ENCODE measurements at places on chromosomes 13 and 19. TPM values are rescaled to one million over a fixed set of nuclear protein-coding genes. Genes with fewer than 3 reads are reported as not detected.

The IGFL3 gene
- polyA plus RNA-seq = not detected

The ZNF429 gene
- polyA plus RNA-seq = 5.6 TPM

The NLRP9 gene
- not detected for polyA plus RNA-seq

The SLC46A3 gene
- polyA plus RNA-seq = 2.0 TPM

The ZNF726 gene
- polyA plus RNA-seq = 4.3 TPM

The OR7E24 gene
- not detected for polyA plus RNA-seq

The ZNF443 gene
- polyA plus RNA-seq = 1.5 TPM

The TGFBR3L gene
- polyA plus RNA-seq = 0.87 TPM

The KLK2 gene
- polyA plus RNA-seq = 0.15 TPM

The PSG7 gene
- polyA plus RNA-seq = 0.05 TPM

The CPB2 gene
- not detected for polyA plus RNA-seq

The ZFR2 gene
- 0.18 TPM for polyA plus RNA-seq

The WDR88 gene
- 0.03 TPM for polyA plus RNA-seq

The ZNF681 gene
- 0.38 TPM for polyA plus RNA-seq

The GAPDHS gene
- polyA plus RNA-seq = not detected

The IQCN gene
- polyA plus RNA-seq = 1.9 TPM

The KRTDAP gene
- polyA plus RNA-seq = not detected

The PCP2 gene
- not detected for polyA plus RNA-seq

The CEACAM5 gene
- polyA plus RNA-seq = not detected

The SIGLEC8 gene
- not detected for polyA plus RNA-seq

The PLA2G4C gene
- polyA plus RNA-seq = 6.0 TPM

The ZNF628 gene
- 1.6 TPM for polyA plus RNA-seq

The OR7A5 gene
- polyA plus RNA-seq = not detected

The RYR1 gene
- polyA plus RNA-seq = under 0.01 TPM

The LILRA5 gene
- not detected for polyA plus RNA-seq

The UBE2L5 gene
- polyA plus RNA-seq = 0.02 TPM

The PRSS57 gene
- polyA plus RNA-seq = not detected

The KCNN4 gene
- polyA plus RNA-seq = 22.2 TPM

The CLIP3 gene
- polyA plus RNA-seq = 13.1 TPM

The MBD3L2 gene
- polyA plus RNA-seq = 0.12 TPM

The FAAP24 gene
- 3.9 TPM for polyA plus RNA-seq

The RHPN2 gene
- 9.2 TPM for polyA plus RNA-seq

The SLC27A5 gene
- polyA plus RNA-seq = 50.5 TPM

The MAB21L1 gene
- polyA plus RNA-seq = 44.8 TPM

The ZNF574 gene
- 8.5 TPM for polyA plus RNA-seq
